ENCODE measurements at places on chromosomes 13 and 19.

DNA sequence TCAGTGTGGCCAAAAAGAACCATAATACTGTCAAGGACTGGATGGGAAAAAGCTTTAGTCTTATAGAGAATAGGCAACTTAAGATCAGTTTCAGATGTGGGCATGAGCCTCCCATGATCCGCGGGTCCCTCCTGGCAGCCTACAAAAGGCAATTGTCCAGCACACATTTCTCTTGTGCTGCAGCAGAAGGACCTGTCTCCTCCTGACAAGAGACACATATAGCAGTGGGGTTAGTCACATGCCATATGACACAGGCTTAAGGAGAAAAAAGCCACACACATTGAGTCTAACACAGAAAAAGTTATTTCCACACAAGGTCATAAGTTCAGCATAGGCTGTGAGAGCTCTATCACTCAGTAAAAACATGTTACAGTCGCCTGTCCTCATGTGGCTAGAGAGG lies 1378.7 kb upstream of the PRR20A start:
- DNase-seq = no peak

DNA sequence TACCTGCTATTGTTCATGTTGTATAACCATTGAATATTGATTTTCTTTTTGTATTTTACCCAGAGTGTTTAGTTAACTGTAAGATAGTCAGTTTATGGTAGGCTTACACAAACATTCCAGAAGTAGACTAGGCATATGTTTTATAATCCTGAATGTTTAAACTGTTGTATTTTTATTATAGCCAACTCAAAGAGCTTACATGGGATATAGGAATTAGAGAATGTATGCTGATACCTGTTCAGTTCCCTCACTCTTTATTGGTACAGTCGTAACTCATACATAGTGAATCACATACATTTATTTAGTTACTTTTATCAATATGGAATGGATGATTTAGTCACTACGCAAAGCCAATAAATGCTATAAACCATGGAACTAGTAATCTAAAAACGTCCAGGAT lies 657.9 kb downstream of the SLITRK5 start:
- DNase-seq = no peak

DNA sequence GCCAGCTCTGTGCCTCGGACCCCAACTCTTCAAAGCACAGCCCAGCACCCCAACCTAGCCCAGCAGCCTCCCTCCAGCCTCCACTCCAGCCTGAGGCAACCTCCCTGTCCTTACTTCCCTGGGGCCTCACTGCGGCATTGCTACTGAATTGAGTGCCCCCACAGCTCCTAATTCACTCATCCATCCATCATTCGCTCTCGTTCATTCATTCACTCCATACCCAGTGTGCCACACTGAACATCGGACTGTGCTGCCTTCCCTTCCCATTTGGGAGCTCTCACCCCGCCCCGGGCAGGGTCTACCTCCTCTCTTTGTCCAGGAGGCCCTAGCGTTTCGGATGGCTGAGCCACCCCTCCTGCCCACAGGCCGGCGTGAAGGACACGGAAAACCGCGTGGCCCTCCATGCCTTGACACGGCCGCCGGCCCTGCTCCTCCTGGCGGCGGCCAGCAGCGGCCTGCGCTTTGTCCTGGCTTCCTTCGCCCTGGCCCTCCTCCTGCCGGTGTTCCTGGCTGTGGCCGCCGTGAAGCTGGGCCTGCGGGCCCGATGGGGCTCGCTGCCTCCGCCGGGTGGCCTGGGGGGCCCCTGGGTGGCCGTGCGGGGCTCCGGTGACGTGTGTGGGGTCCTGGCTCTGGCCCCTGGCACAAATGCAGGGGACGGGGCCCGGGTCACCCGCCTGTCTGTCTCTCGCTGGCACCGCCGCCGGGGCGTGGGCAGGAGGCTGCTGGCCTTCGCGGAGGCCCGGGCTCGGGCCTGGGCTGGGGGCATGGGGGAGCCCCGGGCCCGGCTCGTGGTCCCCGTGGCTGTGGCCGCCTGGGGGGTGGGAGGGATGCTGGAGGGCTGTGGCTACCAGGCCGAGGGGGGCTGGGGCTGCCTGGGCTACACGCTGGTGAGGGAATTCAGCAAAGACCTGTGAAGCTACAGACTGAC lies 1.3 kb downstream of the NAT14 start:
- no peak for DNase-seq

DNA sequence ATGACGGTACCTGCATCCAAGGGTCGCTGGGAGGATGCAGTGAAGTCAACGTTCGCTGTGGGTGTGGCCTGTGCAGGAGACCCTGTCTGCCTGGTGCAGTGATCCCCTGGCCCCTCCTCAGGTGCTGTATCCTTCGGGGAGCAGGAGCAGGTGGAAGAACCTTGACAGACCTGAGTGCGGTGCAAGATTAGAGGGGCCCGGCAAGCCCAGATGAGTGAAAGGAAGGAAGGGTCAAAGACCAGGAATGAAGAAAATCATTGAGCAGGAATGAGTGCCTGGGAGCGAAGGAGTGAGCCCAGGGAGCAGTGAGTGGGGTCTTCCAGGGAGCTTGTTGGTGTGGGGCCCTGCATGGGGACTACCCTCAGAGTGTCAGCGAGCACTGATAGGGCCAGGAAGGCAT lies 12.7 kb downstream of the B3GNT8 start:
- no peak for DNase-seq

DNA sequence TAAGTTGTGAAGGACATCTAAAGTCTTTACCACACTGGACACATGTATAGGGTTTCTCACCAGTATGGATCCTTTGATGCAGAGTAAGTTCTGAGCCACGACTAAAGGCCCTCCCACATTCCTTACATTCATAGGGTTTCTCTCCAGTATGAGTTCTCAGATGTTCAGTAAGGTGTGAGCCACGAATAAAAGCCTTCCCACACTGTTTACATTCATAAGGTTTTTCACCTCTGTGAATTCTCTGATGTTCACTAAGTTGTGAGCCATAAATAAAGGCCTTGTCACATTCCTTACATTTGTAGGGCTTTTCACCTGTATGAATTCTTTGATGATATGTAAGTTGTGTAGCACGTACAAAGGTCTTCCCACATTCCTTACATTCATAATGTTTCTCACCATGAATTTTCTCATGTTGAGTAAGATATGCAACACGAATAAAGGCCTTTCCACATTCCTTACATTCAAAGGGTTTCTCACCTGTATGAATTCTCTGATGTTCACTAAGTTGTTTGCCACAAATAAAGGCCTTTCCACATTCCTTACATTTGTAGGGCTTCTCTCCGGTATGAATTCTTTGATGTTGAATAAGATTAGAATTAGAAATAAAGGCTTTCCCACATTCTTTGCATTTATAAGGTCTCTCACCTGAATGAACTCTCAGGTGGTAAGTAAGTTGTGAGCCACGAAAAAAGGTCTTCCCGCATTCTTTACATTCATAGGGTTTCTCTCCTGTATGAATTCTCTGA lies 29.8 kb downstream of the ZNF571 start:
- DNase-seq = no peak

GRCh38 chr13:40505196-40505595 lies 161.2 kb downstream of the FOXO1 start:
- no peak for DNase-seq

- no peak for DNase-seq
Observed at GRCh38 chr19:32662186-32662585, 12.8 kb downstream of the ANKRD27 start.

GRCh38 chr13:112606109-112607001 lies 18.4 kb upstream of the TUBGCP3 start:
- DNase-seq = peak; percentile 61

- no peak for DNase-seq
Observed at GRCh38 chr19:41811036-41811435, 14.6 kb downstream of the CEACAM3 start.

DNA sequence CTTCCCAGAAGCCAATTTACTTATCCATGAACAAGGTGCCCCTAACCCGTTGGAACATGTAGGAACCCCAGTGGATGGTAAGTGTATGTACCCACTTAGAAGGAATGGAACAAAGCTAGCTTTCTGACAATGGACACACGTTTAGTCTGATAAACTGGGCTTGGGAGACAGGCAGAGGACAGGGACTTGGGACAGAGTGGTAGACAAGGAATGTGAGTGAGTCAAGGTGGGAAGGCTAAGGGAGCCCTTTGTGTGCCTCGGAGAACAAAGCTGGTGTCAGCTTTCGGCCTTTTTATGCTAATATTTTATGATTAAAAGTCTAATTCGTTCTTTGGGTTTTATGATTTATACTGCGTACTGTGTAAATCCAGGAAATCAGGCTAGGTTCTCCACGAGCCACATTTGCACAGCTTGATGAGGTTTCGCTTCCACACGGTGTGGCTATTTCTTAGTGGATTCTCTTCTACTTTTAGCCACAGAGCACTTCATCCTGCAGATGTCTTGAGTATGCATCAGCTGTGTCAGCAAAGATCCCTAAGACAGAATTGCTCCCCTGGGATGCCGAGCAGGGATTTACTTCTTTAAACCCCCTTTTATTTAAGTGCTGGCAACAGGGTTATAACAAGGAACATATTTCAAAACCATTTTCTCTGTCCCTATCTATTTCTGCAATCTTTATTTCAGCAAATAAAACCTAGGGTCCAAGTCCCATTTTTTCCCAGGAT lies 258.5 kb downstream of the DLEU7 start:
- no peak for DNase-seq

DNA sequence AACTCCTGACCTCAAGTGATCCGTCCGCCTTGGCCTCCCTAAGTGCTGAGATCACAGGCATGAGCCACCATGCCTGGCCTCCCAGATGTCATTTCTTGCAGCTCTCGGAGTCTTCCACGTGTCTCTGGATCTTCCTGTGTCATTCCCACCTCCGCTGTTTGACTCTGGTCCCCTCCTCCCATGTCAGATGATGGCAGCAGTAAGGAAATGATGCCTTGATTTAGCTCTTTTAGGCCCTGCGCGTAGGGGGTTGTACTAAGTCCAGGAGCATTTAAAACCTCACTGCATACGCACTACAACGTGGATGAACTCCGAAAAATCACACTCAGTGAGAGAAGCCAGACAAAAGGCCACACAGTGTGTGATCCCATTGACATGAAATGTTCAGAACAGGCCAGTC lies 113.1 kb downstream of the GNG7 start:
- DNase-seq = no peak

DNA sequence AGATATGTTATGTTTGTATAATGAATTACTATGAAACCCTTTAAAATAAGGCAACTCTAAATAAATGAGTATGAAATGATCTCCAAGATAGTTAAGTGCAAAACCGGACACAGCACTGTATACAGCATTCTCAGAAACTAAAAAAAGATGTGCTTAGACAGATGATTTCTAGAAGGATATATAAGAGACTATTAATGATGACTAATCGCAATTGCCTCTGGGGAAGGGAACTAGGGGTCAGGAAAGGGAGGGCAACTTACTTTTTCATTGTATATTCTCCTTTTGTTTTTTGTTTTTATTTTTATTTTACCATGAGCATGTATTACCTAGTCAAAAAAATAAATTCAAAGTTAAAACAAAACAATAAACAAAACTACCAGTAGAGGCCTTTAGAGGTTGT lies 12.8 kb downstream of the PEG3 start:
- no peak for DNase-seq

- no peak for DNase-seq
Observed at GRCh38 chr19:50851620-50852019, 3.1 kb upstream of the KLK3 start.

- no peak for DNase-seq
Observed at GRCh38 chr13:95813139-95813538, 136.2 kb downstream of the DNAJC3 start.

DNA sequence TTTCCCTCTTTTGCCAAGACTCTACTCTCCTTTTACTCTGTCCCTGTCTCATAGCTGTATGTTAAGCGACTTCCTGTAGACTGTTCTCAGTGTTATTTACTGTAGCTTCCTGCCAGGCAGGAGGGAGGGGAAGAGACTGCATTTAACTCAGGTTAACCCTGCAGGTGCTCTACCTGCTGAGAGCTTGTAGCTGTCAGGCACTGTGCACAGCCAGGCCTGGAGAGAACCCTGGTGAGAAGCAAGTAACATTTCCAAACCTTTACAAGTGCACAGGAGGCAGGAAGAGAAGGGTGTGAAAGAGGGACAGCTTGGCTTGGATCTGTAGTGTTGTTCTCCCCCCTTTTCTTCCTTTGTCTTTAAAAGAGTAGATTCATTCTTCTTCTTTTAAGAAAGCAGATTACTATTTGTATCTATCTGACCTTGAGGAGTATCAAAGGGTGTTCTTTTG lies 167.1 kb downstream of the LMO7 start:
- no peak for DNase-seq

All from central memory CD8-positive, alpha-beta T cell (primary cell).